ENCODE measurements at places on chromosomes 11 and 22.

DNA sequence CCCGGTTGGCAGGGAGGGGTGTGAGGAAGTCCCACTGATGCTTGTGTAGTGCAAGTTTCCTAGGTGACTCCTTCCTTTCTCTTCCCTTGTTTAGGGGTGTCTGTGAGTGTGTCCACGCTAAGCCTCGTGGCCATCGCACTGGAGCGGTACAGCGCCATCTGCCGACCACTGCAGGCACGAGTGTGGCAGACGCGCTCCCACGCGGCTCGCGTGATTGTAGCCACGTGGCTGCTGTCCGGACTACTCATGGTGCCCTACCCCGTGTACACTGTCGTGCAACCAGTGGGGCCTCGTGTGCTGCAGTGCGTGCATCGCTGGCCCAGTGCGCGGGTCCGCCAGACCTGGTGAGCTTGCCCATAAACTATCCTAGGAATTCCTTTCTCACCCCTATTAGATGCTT lies 10.4 kb downstream of the CCKBR start:
- DNase-seq: no peak

GRCh38 chr11:13303668-13304649 lies 26.4 kb downstream of the BMAL1 start:
- no peak for DNase-seq

DNA sequence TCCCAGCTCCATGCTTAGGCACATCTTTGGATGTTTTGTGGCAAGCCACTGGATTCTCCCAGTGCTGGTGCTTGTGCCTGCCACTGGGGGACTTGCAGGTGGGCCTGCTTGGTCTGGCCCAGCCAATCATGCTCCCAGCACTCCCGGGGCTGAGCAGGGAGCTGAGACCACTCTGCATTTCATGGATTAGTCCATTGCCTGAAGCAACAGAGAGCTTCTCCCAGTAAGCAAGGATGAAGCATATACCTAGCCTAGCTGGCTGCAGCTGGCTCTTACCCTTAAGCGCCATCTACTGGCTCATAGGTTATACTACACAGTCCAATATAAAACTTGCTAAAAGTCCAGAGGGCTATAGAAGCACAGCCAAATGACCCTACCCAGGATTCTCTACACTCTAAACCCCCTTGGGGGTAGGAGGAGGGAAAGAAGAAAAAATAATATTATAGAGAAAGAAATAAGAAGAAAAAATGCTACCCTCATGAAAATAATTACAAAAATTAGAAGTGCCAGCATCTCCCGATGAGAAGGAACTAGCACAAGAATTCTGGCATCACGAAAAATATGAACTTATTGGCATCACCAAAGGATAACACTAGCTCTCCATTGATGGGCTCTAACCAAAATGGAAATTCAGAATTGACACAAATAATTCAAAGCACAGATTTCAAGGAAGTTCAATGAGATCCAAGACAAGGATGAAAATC lies 275.3 kb downstream of the C11orf87 start:
- DNase-seq: no peak

- DNase-seq: no peak
Measured at GRCh38 chr22:46356496-46357480, 21.3 kb downstream of the TRMU start.

DNA sequence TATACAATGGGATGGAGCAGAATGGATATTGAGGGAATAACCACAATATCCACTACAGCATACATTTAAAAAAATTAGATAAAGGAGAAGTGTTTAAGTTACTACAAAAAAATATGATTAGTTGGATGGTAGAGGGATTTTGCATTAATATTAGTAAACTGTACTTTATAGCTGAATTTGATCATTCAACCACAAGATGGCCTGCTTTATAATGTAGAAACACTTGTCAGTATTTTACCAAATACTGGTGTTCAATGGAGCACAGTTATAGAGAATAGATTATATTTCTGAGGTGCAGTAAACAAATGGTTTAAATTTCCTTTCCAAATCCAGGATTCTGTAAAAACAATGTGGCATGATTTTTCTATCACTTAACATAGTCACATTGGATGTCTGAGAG lies 818.8 kb upstream of the CHORDC1 start:
- no peak for DNase-seq

DNA sequence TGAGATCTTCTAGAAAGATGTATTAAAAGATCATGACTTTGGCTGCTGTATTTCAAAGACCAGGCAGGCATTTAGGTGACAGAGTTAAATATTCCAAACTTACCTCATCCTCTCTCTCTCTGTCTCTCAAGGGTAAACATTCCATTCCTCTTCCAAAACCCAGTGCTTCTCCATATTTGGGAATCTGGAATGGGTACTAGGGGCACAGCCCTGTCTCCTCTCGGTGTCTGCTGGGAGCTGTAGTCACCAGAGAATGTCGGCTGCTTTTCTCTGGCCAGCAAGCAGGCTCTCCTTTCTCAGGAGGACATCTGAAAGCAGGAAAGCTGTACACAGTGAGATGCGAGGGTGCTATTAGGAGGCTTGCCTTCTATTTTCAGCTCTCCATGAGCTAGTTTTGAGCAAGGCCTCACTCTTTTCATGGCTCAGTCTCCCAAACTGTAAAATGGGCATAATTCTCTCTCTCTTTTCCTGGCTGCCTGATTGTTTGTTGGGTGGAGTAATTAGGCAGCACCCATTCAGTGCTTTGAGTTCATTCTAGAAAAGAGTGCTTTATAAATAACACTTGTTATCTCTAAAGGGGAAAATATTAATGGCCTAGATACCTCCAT lies 9.3 kb upstream of the PEX26 start:
- DNase-seq: no peak

GRCh38 chr11:133900176-133901105 lies 55.1 kb upstream of the SPATA19 start:
- DNase-seq: no peak

- DNase-seq: no peak
Measured at GRCh38 chr11:134145715-134146114, 76.8 kb downstream of the JAM3 start.

GRCh38 chr22:17890892-17891291 lies 116.6 kb upstream of the BID start:
- DNase-seq: no peak

GRCh38 chr11:14253421-14253820 lies 105.6 kb downstream of the RRAS2 start:
- DNase-seq: no peak

DNA sequence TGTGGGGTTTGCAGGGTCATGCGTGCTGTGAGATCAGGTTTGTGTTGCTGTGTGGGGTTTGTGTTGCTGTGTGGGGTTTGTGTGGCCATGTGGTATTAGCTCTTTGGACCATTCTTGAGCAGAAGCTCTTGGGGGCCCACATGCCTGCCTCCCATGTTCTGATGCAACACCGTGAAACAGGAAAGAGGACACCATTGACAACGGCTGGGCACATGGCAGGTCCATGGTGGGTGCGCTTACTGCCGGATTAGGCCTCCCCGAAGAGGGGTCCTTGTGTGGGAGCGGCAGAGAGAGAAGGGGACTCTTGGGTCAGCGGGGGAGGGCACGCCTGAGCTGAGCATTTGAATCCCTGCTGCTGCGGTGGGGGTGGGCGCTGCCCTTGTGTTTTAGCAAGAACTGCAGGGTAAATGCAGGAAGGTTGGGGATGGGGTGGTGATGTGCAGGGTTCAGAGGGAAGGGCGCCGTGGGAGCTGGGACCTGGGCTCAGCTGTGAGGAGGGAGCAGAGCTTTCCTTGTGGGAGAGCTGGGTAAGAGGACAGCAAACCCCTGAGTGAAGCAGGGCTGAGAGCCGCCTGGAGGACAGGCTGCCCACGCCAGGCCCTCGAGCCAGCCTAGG lies 361.5 kb downstream of the TBC1D22A start:
- DNase-seq: no peak

GRCh38 chr22:44680481-44680894 lies 21.5 kb upstream of the PRR5 start:
- DNase-seq: no peak

- DNase-seq: no peak
Measured at GRCh38 chr11:128924104-128924503, 18.6 kb downstream of the TP53AIP1 start.

GRCh38 chr11:64763526-64764039 lies 3.8 kb upstream of the PYGM start:
- DNase-seq: no peak

GRCh38 chr11:113204280-113204679 lies 110.1 kb upstream of the TTC12 start:
- no peak for DNase-seq

DNA sequence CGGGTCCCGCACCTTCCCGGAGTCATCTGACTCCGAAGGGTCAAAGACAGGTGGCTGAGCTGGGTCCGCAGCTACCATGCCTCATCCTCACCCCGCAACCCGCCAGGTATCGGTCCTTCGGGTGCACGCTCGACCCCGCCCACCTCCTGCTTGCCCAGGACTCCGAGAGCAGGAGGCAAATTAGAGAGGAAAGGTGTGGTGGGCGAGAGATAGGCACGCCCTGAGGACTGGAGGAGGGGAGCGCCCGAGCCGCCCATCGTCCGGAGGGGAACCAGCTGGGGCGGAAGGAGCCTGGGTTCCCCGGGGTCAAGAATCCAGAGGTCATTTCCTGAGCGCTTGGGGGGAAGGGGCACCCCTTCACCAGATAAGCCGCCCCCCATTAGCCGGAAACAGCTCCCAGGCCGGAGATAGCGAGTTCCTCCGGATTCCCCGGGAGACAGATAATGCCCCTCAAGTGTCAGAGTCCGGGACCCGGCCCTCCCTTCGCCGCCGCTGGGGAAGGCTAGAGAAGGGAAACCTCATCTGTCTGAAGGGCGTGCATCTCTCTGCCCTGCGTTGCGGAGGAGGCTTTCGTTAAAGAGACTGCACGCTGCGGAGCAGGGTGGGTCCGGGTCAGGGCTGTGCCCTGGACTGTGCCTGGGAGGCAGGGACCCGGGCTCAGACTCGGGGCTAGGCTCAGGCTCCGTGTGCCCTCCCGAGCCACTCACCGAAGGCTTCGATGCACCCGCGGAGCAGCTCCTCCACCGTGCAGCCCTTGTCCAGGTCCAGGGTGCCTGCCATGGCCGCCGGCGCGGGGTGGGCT lies 1.7 kb downstream of the RASGRP2 start:
- DNase-seq: no peak

DNA sequence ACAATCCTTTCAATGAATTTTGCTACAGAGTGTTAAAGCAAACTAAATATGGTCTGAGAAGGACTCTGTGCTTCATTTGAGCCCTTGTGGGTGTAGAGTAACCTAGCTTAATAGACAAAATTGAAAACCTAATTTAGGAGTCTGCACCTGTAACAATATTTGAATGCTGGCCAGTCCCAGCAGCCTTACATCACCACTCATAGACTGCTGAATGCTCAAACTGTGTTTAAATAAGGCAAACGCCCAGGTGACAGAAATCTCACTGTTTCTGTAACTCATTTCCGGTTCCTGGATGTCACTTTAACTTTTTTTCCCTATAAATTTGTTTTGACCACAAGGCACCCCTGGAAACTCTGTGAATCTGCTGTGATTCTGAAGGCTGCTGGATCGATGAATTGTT lies 45.5 kb upstream of the GLYATL1B start:
- DNase-seq: no peak

- DNase-seq: no peak
Measured at GRCh38 chr11:126084608-126084912, 21.9 kb upstream of the CDON start.

- DNase-seq: no peak
Measured at GRCh38 chr11:36622431-36623136, 24.5 kb upstream of the RAG2 start.

- no peak for DNase-seq
Measured at GRCh38 chr22:20319041-20319744, 667 bp downstream of the DGCR6L start.

- DNase-seq: no peak
Measured at GRCh38 chr11:55457641-55458040, 89.9 kb downstream of the OR4A15 start.

DNA sequence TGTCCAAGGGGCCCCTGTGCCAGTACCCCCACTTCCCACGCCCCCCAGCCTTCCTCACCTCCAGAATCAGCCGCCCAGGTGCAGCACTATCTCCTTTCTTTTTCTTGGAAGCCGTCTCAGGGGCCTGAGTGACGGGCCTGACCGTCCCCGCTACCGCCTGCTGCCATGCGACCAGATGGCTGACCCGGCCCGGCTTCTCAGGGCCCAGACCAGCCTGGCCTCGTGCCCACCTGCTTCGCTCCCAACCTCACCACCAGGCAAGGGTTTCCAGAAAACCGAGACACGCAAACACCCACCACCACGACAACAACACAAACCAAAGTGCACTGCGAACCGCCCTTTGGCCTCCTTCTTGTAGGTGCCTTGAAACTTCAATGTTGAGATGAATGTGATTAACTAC lies 39.1 kb downstream of the MACROD1 start:
- no peak for DNase-seq

- peak; percentile 81 for DNase-seq
Measured at GRCh38 chr11:118338637-118339061, 3.9 kb downstream of the CD3D start.

- DNase-seq: no peak
Measured at GRCh38 chr22:49817359-49817758, 10.3 kb downstream of the BRD1 start.

DNA sequence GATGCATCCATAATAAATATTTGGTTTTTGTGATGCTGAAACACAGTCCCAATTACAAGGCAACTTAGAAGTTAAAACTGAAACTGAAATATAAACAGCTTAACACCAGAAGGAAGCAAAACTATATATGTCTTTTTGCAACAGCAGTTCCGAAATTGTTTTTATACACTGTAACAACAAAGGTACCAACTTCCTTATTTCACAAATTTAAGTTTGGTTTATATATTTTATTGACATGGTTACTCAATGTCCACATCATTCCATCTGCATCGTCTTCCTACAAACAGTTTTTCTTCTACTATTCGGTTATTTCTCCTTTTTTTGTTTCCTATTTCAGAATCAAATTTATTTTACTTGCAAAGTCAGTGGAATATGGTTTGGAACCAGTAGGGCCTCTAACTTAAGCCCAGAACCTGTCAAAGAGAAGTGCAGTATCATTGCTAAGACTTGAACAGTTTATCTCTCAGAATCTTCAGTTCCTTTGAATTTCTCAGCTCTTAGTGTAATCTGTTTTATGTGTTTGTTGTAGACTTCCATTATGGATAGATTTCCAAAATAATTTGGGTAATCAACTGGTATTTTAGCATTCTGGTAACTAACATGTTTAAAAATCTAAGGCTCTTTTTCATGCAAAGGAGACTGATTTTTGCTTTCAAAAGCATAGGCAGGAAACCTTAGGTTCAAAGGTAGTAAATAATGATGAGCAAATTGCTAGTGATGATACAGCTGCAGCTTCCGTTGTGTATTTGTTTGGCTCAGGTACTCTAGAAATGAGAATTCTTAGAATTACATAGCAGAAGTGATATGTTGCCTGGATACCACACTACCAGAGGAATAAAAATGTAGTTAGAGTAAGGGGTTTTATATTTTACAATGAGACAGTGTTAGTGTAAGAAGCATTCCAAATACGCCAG lies 8.2 kb upstream of the HSPA8 start:
- DNase-seq: no peak

Measured in activated gamma-delta T cell treated with Interleukin-2 at 50 U/mL for 16 hours (primary cell).